ENCODE measurements at places on chromosomes 13 and 19.

- no peak for DNase-seq
Measured at GRCh38 chr19:41746593-41747227, 8.6 kb upstream of the CEACAM6 start.

- no peak for DNase-seq
Measured at GRCh38 chr19:15161028-15161984, 39.5 kb downstream of the NOTCH3 start.

GRCh38 chr13:22644941-22645340 is 535.8 kb upstream of the SGCG start:
- DNase-seq, result no peak

DNA sequence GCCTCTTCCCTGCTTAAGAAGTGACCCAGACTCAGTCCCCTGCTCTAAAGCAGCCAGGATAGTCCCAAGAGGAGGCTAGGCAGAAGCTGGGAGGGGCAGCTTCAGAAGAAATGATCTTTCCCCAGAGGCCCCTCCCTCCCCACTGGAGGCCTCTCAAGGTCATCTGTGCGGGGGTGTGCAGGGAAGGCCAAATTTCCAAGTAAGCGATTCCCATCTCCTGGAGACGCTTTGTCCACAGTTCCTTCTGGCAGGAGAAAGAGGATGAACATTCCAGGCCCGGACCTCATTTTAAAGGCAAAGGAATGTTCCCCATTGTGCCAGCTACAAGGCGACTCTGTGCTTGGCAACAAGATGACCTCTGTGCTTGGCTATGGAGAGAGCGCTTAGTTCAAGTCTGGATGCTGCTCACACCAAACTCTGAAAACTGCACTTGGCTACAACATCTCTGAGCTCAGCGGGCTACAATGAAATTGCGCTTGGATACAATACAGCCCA is 23.5 kb downstream of the COL5A3 start:
- DNase-seq, result peak; percentile 69

DNA sequence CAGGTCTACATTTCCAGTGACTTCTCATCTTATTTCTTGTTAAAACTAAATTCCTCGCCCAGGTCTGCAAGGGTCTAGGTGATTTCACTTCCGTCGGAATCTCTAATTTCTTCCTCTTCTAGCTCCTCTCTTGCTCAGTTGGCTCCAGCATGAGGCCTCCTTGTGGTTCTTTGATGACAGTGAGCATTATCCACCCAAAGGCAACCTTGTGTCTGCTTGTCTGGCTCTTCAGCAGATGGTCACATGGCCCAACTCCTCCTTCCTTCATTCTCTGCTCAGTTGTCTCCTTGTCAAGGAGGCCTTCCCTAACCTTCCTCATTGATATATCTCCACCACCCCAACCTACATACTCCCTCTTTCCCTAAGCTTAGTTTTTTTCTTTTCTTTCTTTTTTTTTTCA is 1391.4 kb downstream of the EFNB2 start:
- DNase-seq, result no peak

Data from nucleus accumbens (tissue), 56 donors.